NCI-H2081 (cell line): ENCODE measurements at places on chromosomes 12 and 14.
A peak's percentile ranks its signal among the peaks of the same experiment; 100 is the strongest.

GRCh38 chr14:54737132-54737711 lies 165.4 kb downstream of the GCH1 start:
- DNase-seq: no peak

- peak; percentile 80 for DNase-seq
These were observed 709 bp downstream of the TCL1B start for GRCh38 chr14:95686935-95687334.

DNA sequence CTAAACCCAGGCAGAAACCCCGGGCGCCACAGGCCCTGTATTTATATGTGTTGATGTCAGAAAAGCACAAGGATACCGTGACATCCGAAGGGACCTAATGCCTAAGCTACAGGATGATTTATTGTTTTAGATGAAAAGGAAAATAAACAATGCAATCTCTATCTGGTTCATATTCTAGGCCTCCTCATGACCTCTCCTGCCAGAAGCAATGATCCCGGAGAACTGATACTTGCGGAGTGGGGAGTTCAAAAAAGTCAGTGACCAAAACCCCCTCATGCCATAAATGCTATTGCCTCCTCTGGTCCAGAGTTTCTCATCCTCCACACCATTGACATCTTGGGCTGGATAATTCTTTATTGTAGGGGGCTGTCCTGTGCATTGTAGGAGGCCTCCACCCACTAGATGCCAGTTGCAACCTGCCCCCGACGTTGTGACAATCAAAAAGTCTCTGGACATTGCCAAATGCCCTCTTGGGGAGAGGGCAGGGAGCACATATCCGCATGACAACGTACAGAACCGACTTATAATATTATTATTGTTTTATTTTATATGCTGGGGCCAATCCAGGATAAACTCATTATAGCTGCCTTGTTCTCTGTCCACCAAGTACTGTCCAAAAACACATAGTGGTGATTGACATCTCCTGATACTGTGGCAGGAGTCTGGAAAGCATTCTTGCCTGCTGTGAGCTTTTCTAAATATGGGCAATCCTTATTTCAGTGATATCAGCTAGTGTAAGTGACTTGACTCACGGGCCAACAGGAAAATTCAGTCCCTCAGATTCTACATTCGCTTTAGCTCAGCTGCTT lies 1.1 kb upstream of the CSRP2 start:
- no peak for DNase-seq

GRCh38 chr12:82930301-82930700 lies 243.6 kb downstream of the TMTC2 start:
- no peak for DNase-seq

DNA sequence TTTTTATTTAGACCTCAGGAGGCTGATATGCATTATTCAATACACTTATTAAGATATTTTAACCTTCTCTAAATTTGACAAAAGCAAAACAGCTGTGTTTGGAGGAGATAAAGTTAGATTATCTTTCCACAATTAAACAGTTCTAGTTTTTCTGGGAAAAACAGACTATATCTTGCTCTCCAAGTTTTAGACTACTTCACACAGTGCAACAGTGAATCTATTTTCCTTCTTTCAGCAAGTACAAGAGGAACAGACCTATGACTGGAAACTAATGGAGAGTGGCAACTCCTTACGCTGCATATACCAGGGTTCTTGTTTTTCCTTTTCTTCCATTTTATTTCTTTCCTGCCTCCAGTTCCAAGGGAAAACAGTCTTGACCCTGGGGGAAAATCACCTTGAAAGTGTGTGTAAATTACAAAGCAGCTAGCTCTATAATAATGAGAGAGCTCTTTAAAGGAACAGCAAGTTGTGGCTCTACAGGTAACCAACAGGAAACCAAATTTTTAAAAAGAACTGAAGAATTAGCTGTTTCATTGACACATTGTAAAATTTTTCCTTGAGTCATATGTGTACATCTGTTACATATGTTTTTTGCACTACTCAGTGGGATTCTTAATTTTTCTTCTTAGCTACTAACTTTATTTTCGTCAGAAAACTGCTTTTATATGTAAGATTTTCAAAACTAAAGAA lies 27.4 kb downstream of the DNM1L start:
- no peak for DNase-seq

- DNase-seq: no peak
These were observed 23.8 kb downstream of the SPTB start for GRCh38 chr14:64855721-64856528.

DNA sequence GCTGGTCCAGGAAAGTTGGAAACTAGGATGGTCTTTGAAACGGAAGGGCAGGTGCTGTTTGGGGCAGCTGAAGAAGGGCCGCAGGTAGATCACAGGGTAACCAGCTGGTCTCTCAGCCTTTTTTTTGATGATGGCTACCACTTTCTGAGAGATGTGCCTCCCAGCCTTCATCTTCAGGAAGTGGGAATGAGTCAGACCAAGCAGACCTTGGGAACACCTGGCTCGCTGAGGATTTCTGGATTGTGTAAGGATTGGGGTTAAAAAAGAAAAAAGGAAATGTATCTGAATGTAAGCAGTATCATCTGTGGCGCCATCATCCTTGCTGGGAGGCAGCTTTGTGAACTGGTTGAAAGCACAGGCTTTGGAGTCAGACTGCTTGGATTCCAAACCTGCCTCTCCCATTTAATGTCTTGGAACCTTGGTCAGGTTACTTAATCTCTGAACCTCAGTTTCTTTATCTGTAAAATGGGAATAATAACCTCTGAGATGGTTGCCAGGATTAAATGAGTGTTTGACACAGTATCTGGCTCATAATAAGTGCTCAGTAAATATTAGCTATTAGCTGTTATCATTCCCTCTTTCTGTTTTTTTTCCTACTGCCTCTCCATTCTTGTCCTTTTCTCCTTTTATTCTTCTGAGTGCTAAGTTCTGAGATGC lies 1.7 kb downstream of the PRPF40B start:
- DNase-seq: no peak

DNA sequence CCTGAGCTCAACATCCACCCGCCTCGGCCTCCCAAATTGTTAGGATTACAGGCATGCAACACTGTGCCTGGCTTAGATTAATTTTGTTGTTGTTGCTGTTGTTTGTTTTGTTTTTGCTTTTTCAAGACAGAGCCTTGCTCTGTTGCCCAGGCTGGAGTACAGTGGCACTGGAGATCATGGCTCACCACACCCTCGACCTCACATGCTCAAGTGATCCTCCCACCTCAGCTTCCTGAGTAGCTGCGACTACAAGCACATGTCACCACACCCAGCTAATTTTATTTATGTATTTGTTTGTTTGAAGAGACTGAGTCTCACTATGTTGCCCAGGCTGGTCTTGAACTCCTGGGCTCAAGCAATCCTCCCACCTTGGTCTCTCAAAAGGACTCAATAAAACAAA lies 26.7 kb downstream of the CRY1 start:
- no peak for DNase-seq

DNA sequence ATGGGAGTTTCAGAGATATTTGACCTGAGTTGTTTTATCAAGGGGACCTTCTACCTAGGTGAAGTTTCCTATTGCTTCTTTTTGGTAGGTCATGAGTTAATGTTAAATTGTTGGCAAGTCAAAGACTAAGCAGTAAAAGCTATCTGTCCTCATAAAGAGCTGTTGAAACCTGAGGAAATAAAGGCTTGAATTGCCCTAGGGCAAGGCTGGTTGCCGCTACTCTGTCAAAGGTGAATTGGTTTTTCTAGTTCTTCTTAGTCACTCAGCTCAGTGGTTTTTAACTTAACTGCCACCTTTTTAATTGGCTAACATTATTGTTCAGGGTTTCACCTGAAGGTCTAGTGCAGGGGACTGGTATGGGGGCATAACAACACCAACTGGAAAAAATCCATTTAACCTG lies 441.6 kb upstream of the FBXO33 start:
- no peak for DNase-seq

DNA sequence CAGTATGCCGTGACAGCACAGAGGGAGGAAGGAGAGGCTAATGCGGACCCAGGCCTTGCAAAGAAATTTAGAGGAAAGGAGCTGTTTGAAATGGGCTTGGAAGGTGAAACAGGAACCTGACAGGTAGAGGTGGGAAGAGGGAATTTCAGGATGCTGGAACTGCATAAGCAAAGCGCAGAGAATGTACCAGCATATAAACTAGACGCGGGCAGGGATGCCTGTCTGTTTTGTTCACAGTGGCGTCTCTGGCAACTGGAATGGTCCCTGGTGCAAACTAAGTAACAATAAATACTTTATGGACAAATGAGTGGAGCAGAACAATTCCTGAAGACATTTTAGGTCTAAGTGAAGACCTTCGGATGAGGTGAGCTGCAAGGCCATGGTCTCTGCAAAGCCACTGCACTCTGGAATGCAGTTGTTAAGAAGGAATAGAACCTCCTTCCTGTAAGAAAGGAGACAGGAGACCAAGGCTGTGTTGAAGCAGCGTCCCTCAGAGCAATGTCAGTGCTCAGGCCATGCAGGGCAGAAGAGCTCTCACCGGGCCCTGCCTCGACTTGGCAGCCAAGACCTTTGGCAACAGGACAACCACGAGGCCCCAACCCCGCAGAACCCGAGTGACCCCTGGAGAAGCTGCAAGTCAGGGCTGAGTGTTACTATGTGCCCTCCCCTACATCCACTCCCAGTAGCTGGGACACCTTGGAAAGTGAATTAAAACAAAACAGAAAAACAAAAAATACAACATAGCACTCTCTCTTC lies 42.8 kb downstream of the PITPNM2 start:
- no peak for DNase-seq

GRCh38 chr12:84637926-84638325 lies 274.7 kb downstream of the SLC6A15 start:
- no peak for DNase-seq

GRCh38 chr12:128168273-128168672 lies 98.7 kb upstream of the TMEM132C start:
- no peak for DNase-seq

GRCh38 chr14:20177433-20177974 lies 13.2 kb upstream of the OR11G2 start:
- no peak for DNase-seq
